ENCODE measurements at places on chromosomes 3 and 15.

- no peak for DNase-seq
These were observed 1.0 kb downstream of the CPNE9 start for GRCh38 chr3:9704347-9705322.

- DNase-seq = no peak
These were observed 79.5 kb upstream of the FGF7 start for GRCh38 chr15:49343546-49343945.

DNA sequence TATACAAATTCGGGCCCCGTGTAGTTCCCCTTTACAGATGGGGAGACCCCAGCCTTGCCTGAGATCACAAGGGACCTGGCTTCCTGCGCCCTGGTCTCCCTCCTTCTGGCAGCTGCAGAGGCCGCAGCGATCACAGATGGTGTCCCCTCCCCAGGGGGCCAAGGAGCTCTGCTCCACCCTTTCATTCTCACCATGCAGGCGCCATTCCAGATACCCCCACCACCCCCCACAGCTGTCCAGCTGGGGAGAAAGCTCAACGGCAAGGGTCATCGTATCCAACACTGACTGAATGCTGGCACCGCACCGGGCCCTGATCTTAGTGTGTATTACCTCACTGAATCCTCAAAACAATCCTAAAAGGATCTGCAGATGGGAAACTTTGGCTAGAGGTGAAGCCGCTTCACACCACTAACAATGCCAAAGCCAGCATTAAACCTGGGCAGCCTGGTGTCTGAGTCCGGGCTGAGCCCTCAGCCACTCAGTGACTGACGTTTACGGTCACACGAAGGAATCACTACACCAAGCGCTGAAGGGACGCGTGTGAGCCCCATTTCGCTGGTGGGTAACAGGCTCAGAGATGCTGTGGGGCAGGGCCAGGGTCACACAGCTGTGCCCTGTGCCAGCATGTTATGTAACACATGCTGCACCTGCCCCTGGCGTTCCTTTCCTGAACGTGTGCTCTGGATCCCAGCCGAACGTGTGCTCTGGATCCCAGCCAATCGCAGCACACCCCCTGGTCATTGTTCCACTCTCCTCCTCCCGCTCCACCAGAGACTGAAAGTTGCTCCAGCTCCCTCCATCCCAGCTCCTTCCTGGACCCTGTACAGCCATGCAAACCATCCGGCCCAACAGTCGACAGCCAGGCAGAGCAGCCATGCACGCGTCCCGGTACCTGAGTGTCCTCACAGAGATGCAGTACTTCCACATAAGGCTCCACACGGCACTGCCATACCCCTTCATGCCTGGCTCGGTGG, 51.8 kb downstream of the IQSEC1 start:
- no peak for DNase-seq

- no peak for DNase-seq
These were observed 53.3 kb downstream of the TIPARP start for GRCh38 chr3:156727519-156728205.

GRCh38 chr15:24146251-24146650, 459.1 kb upstream of the NDN start:
- DNase-seq = no peak

DNA sequence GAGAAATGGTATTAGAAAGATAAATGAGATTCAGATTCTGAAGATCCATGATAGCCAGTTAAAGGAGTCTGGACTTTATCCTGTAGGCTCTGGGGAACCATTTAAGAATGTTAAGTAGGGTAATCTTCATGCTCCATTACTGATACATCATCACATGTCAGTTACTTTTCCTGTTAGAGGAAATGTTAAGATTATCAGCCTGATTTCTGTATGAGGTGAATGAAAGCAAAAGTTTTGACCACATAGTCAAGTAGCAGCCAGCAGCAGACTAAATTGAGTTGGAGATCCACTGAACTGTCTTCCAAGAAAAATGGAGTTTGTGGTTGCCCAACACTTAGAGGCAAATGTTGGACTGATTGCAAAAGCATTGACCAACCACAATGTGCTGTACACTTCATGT, 4.7 kb upstream of the COPB2 start:
- no peak for DNase-seq

DNA sequence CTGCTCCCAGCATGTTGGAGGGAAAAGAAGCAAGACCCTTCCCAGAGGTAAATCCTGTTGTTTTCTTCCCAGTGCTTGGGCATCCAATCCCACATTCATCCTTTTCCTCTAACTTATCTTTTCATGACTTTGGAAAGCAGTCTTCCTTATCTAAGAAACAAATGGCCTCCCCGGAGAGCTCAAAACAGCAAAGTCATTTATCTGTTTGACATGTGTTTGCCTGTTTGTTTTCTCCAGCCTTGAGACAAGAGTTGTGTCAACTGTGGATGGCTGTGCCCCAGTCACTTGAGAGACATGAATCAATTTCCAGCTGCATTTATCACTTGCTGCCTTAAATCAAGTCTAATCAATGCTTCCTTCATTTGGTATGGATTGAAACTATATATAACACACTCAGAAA, 103.9 kb downstream of the SHQ1 start:
- no peak for DNase-seq

DNA sequence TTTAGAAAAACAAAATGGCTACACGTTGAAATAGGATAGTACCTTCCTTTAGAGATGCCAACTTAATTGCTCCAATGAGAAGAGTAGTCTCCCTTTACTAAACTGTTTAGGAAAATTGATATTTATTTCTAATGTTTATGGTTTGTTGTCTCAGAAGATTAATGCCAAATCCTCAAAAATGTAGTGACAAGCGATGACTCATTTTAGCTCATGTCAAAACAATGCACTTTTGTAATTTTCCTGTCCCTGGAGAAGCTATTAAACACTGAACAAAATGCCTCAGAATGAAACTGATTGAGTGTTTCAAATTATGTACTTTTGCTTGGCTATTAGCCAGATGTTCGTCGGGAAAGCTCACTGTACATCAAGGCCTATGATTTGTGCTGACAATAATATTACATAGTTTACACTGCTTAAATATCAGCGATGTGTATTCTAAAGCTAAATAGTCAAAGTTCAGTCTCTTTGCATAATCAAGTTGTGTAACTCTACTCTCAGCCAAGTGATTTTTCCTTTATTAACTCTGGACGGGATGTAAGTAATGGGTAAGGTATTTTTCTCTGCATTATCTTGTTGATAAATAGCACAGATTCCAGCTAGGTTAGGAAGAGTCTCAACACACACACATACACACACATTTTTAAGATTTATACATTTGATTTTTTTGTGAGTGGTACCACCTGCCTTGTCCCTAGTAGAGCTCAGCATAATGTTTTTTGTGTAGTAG, 83.7 kb downstream of the CMSS1 start:
- no peak for DNase-seq

GRCh38 chr3:76527773-76528172, 512.1 kb upstream of the ROBO2 start:
- no peak for DNase-seq

GRCh38 chr15:96066126-96066525, 264.4 kb upstream of the NR2F2 start:
- DNase-seq = no peak

DNA sequence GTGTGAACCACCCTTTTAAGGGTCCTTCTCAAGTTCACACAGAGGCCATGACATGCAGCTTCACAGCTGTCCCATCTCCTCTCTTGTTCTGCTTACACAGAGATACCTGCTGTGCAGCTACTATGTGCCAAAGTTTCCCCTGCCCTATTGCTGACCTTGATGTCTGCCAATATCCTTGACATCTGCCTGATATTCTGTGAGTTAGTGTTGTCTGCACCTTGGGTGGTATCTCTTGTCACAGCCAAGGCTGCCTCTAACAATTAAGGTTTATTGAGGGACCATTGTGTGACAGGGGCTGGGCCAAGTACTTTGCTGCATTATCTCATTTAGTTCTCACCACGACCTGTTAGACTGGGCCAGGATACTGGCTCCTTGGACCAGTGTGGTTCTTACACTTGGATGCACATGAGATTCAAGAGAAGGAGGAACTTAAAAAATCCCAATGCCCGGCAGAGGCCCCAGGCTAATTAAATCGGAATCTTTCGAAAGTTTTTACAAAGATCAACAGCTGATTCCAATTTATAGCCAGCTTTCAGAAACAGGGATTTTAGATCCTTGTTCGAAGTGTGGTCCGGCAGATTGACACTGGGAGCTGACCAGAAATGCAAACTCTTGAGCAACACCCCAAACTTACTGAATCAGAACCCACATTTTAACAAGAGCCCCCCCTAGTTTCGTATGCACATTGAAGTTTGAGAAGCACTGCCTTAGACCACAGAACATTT, 178.6 kb downstream of the SATB1 start:
- DNase-seq = no peak

GRCh38 chr15:77710637-77711036, 77.9 kb upstream of the LINGO1 start:
- no peak for DNase-seq

GRCh38 chr3:69342074-69342473, 43.8 kb downstream of the FRMD4B start:
- no peak for DNase-seq

GRCh38 chr3:29329986-29330890, 49.4 kb downstream of the RBMS3 start:
- no peak for DNase-seq

- DNase-seq = peak; percentile 39
These were observed 48.8 kb downstream of the GLB1 start for GRCh38 chr3:33047842-33048834.

- no peak for DNase-seq
These were observed 11.1 kb downstream of the TMEM62 start for GRCh38 chr15:43144512-43144911.

GRCh38 chr15:66285533-66286280, 7.7 kb upstream of the DIS3L start:
- no peak for DNase-seq

DNA sequence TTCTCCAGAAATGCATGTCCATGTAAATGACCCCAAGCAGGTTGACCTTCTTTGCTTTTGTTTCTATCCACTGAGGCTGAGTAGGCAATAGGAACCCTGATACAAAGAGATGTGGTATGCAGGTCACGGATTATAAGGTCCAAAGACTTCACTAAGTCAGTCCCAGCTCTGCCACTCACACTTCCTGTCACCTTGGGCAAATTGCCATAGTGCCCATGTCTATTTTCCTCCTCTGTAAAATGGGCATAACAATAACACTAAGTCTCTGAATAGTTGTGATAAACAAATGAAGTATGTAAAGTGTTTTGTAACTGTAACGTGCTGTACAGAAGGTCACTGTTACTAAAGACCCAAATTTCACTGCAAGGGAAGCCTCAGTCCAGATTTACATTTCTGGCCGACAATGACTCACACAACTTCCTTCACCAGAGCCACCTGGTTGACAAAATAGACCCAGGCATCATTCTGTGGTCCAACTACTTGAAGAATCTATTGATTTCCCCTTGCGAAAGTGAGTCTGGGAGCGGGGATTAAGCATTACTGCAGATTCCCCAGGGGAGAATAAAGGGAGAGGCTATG, 175.4 kb upstream of the LPP start:
- no peak for DNase-seq

DNA sequence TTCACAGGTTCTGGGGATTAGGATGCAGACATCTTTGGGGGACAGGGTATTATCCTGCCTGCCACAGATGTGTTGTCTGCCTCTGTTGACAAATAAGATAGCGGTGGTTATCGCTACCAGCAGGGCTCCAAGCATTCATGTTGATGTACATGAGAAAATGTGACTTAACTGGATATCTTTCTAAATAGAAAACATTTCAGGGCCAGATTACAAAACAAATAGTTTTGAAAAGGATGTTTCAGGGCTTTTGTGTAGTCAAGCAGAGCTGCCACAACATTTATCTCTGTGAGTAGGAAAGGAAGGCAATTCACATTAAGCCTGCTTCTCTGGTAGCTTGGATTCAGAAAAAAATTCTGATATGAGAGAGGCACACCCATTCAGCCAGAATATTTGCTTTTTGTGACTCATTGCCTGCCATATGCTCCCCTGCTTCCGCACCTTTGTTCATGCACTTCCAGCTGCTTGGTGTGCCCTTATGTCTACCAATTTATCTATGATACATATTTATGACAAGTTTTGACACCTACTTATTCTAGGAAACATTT, 22.8 kb downstream of the PLS1 start:
- DNase-seq = no peak

- no peak for DNase-seq
These were observed 74.6 kb upstream of the GOLGA8J start for GRCh38 chr15:30008156-30008555.

GRCh38 chr3:113212150-113212843, 940 bp downstream of the BOC start:
- no peak for DNase-seq

DNA sequence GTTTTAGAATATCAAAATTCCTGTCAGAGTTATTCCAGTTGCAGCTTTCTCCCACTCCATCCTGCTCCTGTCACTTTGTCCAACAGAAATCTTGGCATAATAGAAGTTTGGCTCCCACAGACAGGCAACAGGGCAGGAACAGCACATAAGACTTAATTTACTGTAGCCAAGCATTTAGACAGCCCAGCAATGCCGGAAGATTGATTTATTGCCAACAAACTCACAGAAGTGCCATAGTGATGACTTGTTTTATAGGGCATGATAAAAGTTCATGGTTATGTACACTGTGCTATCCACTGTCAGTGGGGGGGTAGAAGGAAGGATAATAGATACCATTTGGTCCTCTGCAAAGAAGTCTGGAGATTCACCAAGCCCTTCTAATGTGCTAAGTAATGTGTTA, 98.3 kb upstream of the CBLB start:
- no peak for DNase-seq

DNA sequence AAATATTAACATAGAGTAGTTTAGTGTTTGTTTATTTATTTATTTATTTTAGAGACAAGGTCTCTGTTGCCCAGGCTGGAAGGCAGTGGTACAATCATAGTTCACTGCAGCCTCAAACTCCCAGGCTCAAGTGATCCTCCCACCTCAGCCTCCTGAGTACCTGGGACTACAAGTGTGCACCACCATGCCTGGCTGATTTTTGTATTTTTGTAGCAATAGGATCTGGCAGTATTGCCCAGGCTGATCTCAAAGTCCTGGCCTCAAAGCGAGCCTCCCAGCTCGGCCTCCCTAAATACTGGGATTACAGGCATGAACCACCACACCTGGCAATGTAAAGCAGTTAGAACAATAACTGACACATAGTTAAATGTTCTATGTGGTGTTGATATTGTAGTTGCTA, 4.4 kb upstream of the ZNF148 start:
- no peak for DNase-seq

DNA sequence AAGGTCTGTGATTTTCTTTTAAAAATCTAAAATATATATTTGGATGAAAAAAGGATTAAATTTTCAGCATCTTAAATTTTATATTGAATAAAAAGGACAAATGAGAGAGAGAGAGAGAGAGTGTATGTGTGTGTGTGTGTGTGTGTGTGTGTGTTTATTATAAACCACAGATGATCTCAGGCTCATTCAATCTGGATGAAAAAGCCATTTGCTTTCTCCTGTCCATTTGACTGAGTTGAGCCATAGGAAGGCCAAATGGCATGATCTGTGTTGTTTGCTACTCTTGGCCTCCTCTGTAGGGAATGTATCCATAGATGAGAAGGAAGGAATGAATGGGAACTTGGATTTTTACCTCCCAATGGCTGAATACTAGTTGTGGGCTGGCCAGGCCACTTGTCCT, 92.5 kb upstream of the MEX3B start:
- no peak for DNase-seq
